ENCODE measurements at places on chromosomes 16 and 17. TPM values are rescaled to one million over a fixed set of nuclear protein-coding genes. Genes with fewer than 3 reads are reported as not detected.

GRCh38 chr17:45090711-45091110 lies 29.6 kb downstream of the NMT1 start:
- DNase-seq = no peak

GRCh38 chr16:54425681-54426552 lies 139.3 kb upstream of the IRX3 start:
- no peak for DNase-seq

- DNase-seq = no peak
Observed at GRCh38 chr17:78081551-78081950, 47.0 kb downstream of the TMC6 start.

DNA sequence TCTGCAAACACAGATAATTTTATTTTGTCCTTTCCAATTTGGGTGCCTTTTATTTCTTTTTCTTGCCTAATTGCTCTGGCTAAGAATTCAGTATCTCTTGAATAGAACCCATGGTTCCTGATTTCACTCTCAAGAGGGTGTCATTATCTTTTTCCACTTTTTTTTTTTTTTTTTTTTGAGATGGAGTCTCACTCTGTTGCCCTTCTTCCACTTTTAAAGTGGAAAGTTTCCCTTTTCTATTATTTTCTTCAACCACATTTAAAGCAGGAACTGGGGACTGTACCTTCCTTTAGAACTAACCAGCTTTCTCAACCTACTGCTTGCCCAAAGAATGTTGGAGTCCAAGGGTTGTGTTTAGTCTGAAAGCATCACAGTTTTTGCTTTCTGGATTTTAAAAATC lies 31.1 kb downstream of the SLFN11 start:
- no peak for DNase-seq

DNA sequence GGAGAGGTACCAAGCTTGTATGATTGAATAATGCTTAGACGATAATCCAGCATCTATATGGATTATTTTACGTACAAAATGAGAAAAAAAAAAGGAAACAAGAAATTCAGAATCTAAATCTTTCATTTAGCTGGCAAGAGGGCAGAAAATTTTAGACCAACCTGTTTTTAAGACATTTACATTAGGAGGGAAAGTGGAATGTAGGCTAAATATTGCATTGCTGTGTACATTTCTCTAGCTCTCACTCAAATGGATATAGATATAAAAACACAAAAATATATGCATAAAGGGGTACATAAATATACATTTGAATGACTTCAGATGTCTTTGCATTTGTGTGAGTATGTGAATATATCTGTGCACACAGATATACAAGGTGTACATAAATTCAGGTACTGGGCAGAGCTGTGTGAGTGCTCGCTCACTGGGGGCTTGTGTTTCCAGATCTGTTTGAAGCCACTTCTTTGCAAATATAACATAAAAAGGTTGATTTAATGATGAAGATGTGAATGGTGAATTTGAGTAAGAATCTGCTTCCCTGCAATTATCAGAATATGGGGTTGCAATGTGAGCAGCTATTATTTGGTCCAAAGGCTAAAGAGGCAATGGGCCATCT lies 14.2 kb upstream of the ZFHX3 start:
- DNase-seq = no peak

- peak; percentile 97 for DNase-seq
Observed at GRCh38 chr16:85329059-85329812, 217.0 kb upstream of the CIBAR2 start.

GRCh38 chr17:44541884-44542581 lies 15.3 kb upstream of the FZD2 start:
- DNase-seq = peak; percentile 89

DNA sequence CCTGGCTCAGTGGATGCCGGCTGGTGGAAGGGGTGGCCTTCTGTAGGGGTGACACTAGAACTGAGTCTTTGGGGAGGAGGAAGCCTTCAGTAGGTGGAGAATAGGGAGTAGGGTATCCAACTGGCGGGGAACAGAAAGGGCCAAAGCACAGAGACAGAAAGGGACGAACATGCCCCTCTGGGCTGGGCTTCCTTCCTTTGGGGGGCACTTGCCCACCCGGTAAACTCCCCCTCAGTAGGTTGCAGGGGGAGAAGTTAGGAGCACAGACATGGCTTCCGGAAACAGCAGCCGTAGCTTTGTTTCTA lies 774 bp downstream of the ENGASE start:
- DNase-seq = no peak

- no peak for DNase-seq
Observed at GRCh38 chr17:57553526-57553925, 191.6 kb downstream of the CCDC182 start.

DNA sequence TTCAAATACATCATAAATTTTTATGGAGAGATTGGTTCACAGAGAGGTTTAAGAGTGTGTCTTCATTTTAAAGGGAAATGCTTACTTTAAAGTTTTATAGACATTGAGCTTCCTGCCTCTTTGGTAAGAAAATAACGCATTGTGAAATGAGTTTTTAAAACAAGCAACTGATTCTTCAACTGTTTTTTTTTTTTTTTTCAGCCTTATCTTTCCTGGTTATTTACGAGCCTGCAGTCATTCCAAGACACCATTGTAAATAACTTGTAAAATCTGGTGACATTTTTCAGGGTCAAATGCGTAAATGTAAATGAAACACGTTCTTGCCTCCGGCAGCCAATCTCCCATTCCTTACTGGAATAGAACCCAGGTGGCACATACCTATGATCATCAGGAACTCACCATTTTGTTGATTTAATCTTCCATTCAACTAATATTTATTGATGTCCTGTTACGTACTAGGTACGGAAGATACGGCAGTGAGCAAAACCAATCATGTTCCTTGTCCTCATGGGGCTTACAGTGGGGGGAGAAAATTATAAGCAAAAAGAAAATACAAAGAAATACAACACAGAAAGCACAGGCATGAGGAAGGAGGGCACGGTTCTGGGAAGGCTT lies 33.2 kb upstream of the CDYL2 start:
- no peak for DNase-seq

DNA sequence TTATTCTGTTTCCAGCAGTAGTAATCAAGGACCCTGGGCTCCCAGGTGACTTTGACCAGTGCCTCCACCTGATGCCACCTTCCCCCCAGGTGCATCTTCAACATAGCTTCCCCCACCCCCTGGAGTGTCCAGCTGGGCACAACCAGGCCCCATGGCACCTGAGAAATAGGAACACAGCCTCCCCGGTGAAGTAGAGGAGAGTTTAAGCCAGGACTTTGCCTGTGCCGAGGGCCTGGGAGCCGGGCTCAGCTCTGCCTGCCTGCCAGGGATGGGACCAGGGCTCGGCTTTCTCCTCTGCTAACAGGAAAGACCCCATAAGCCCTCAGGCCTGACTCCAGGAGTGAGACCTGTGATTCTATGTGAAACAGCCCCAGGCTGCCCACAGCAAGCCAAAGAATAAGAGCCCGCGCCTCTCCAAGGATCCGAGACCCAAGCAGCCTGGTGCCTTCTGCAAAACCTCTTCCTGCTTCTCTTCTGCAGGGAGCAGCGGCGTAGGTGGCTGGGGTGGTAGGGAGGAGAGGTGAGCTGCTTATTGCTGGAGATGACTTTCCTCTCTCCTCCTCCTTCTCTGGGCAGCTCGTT lies 16.4 kb upstream of the RBFOX3 start:
- DNase-seq = no peak

DNA sequence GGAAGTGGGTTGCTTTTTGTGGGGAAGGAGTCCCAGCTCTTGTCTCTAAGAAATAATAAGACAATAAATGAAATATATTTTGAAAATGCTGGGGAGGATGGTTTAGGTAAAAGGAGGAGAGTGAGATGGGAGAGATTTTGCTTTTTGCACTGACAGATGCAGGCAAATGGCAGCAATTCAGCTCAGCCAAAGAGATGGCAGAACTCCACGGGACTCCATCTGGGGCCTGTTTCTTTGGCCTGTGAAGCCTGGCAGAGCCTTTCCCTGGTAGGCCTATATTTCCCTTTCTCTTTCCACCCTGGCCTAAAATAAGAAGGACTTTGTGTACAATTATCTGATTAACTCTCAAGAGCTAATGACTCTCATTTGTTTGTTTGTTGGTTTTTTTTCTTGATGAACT lies 1525.1 kb downstream of the CDH11 start:
- DNase-seq = no peak

GRCh38 chr16:13521356-13521755 lies 398.6 kb upstream of the ERCC4 start:
- peak; percentile 33 for DNase-seq

GRCh38 chr16:31484491-31485171 lies 1.7 kb downstream of the SLC5A2 start:
- DNase-seq = peak; percentile 27

DNA sequence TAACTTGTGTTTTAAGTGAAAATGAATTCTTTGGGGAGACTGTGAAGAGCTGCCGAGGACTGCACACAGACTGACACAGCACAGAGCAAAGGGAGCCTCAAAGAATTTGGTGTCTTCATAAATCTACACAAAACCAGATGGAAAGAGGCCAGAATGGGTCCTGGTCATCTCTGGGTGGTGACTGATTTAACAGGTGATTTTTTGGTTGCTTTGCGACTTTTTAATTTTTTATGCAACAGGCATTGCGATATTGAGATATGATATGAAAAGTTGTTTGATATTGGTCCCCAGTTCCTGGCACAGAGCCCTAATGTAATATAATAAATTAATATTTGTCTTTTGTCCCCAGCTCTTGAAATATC lies 12.6 kb upstream of the EIF1 start:
- no peak for DNase-seq

GRCh38 chr17:5630434-5630833 lies 46.1 kb upstream of the NLRP1 start:
- DNase-seq = no peak

DNA sequence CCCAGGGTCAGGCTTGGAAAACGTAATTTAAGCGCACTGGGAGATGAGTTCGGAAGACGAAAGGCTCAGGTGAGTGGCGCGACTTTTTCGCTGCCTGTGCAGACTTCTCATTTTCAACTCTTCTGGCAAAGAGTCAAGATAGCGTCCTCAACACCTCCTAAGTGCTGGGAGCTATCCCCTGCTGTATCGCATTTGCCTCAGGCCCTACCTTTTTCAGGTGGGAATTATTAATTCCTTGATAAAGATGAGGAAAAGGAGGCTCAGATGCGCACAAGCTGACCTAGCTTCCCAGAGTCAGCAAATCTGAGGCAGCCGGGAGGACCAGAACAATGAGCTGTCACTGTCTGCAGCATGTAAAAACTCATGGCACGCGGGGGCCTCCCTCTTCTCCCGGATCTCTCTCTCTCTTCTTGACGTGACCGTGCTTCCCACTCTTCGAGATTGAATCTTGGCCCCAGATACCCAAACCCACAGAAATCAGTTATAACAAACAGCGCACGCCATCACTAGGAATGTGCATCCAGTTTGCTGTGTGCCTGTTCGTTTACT lies 512 bp upstream of the ADAMTS18 start:
- DNase-seq = peak; percentile 37

- peak; percentile 80 for DNase-seq
Observed at GRCh38 chr17:46862949-46863348, 11.6 kb downstream of the WNT9B start.

GRCh38 chr17:17820046-17820445 lies 16.7 kb downstream of the SREBF1 start:
- DNase-seq = no peak

GRCh38 chr16:84847564-84848355 lies 28.0 kb downstream of the CRISPLD2 start:
- DNase-seq = peak; percentile 82

DNA sequence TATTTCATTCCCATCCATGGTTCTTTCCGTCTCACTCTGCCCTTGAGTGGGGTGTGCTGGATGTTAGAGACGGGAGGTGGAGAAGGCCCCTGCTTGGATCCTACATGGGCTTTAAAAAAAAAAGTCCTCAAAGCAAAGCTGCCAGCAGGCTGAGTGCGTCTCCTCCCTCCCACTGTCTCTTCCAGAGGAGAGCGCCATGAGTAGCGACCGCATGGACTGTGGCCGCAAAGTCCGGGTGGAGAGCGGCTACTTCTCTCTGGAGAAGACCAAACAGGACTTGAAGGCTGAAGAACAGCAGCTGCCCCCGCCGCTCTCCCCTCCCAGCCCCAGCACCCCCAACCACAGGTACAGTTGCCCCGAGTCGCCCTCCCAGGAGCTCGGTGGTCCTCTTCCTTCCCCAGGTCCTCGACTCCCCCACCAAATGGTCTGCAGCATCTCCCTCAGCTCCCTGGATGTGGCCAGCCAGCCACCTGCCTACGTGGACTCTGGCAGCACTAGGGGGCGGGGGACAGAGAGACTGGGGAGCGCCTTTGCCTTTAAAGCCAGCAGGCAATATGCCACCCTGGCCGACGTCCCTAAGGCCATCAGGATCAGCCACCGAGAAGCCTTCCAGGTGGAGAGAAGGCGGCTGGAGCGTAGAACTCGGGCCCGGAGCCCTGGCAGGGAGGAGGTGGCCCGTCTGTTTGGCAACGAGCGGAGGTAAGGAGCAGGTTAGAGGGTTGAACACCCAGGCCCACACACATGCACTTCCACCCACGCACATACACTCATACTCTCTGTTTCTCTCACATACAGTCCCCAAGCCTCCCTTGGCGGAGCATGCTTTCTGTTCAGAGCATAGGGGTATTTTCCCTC lies 68.2 kb downstream of the PLD6 start:
- DNase-seq = no peak

- DNase-seq = no peak
Observed at GRCh38 chr17:31446195-31446967, 54.9 kb downstream of the RAB11FIP4 start.

PDF gene
- 12.9 TPM for total RNA-seq

ENPP7 gene
- total RNA-seq = not detected

SRL gene
- total RNA-seq = 0.06 TPM

PRSS36 gene
- 0.30 TPM for total RNA-seq

OR1A1 gene
- total RNA-seq = not detected

CDH15 gene
- not detected for total RNA-seq

NACA2 gene
- not detected for total RNA-seq

RHBDL3 gene
- 2.5 TPM for total RNA-seq

TMEM238L gene
- total RNA-seq = not detected

CCL3 gene
- total RNA-seq = not detected
